Fibroblast of upper back skin (primary cell): ENCODE measurements at places on chromosomes 2 and 18.
A peak's percentile ranks its signal among the peaks of the same experiment; 100 is the strongest.

GRCh38 chr2:177689623-177690022, 297.1 kb downstream of the AGPS start:
- no peak for DNase-seq

- DNase-seq, result no peak
Measured at GRCh38 chr2:74077636-74078035, 70.1 kb downstream of the BOLA3 start.

DNA sequence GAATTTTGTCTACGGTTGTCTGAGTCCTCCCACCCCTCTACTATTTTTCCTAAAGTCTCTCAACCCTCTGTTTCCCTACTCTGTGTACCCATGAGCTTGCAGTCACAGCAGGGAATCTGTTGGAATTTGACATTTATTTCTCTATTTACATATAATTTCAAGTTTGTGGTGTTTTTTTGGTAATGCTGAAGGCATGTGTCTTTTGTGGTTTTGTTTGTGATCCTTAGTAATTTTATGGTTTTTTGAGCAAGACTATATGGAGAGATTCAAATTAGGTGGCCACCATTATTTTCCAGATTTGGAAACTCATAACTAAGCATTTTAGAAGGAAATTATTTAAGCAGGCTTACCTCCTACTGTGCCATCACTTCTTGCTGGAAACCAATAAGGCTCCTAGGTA, 27.2 kb upstream of the FBLN7 start:
- no peak for DNase-seq

DNA sequence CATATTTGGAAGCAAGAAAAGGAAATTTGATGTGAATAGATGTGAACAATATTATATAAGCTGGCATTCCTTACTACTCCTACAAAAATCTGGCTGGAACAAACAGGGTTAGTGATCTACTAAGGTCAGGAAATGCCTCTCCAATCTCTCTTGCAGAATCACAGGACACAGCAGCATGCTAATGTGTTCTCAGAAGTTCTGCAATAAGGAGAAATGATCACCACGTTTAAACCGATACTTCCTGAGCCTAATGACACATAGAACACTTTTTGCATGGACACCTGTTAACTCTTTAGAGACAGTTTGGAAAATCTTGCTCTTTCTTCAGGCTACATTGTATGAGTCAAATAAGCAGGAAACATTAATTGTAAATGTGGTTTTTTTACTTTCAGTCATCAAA, 89.6 kb upstream of the MAP3K20 start:
- no peak for DNase-seq

DNA sequence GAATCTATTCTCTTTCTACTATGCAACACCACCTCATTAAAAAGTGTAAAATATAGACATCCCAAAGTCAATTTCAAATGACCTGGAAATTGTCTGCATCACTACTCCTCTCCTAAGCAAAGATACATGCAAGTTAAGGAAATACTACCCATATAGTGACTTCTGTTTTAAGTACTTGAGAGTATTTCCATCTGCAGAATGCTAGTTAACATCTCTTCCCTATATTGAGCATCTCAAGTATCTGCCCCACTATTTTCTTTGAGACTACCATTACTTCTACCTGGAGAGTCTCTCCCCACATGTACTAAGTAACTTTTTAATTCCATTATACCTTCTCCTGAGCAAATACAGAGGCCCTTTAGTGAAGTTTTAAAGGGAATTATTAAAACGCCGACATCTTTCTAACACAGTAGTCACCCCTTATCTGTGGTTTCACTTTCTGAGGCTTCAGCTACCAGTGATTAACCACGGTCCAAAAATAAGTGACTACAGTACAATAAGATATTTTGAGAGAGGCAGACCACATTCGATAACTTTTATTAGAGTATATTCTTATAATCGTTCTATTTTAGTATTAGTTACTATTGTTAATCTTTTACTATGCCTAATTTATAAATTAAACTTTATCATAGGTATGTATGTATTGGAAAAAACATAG, 21.8 kb downstream of the CWC22 start:
- no peak for DNase-seq

DNA sequence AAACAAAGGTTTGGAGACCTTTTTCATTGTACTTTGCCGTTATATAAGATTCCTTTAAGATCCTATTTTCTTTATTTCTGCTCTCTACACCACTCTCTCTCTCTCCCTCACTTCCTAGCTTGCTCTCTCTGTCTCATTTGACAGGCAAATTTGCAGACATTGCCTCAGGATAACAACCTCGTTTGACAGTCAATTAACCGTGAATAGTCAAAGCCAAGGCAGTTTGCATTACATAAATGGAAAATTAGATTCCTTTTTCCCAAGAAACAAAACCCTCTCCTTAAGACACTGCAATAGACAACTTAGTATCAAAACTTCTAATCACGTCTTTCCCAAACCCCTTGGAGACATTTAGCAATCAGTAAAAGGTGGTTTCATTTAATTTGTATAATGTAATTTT, 7.4 kb downstream of the SKOR2 start:
- no peak for DNase-seq

DNA sequence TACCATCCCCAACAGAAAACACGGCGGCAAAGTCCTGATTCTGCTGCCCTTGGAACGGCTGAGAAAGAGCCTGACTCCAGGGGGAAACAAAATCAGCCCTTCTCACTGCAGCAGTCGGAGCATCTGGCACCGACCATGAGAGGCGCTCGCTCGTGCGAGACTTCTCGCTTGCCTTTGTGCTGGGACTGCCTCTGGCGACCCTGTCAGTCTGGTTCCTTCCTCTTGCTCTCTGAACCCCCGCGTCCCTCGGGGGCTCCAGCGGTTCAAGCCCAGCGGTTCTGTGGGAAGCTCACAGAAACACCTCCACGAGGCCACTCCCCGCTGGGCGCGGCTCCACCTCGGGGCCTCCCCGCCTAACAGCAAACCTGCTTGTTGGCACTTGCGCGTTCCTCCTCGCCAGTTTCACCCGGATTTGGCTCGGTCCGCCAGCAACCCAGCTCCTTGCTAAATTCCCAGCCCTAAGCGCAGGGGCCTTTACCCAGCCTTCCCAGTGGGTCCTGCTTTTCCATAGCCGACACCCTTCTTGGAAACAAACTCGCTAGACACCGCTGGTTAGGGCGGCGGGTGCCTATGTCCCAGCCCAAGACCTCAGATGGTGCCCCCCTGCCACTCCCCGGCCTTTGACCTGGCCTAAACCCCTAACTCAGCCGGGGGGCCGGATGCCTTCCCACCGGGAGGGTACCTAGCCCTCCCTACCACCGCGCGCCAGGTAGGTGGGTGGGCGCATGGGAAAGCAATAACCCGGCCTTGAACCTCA, 2.2 kb downstream of the RND3 start:
- DNase-seq, result peak; percentile 66

- DNase-seq, result no peak
Measured at GRCh38 chr2:239500574-239501550, 100.0 kb upstream of the HDAC4 start.

- DNase-seq, result no peak
Measured at GRCh38 chr2:192025637-192026036, 169.1 kb downstream of the TMEFF2 start.
